Mesothelial cell of epicardium (in vitro differentiated cells): ENCODE measurements at places on chromosomes 3 and 15. TPM values are rescaled to one million over a fixed set of nuclear protein-coding genes. Genes with fewer than 3 reads are reported as not detected.

DNA sequence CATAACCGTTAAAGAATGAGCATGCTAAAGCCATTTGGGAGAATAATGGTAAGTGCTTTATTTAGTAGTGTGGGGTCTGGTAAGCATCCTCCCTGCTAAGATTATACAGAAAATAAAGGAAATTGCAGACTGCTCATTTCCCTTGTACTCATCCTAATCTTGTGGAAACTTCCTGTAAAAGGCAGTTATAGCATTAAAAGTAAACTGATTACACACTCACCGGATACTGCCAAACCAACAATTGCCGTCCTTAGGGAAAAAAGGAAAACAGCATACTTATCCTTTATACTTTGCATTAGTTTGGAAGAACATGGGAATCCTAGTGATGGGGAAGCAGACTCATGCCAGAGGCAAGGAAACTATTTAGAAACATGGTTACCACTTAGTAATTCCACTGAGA, 5.3 kb upstream of the SPRED1 start:
- no peak for DNase-seq

DNA sequence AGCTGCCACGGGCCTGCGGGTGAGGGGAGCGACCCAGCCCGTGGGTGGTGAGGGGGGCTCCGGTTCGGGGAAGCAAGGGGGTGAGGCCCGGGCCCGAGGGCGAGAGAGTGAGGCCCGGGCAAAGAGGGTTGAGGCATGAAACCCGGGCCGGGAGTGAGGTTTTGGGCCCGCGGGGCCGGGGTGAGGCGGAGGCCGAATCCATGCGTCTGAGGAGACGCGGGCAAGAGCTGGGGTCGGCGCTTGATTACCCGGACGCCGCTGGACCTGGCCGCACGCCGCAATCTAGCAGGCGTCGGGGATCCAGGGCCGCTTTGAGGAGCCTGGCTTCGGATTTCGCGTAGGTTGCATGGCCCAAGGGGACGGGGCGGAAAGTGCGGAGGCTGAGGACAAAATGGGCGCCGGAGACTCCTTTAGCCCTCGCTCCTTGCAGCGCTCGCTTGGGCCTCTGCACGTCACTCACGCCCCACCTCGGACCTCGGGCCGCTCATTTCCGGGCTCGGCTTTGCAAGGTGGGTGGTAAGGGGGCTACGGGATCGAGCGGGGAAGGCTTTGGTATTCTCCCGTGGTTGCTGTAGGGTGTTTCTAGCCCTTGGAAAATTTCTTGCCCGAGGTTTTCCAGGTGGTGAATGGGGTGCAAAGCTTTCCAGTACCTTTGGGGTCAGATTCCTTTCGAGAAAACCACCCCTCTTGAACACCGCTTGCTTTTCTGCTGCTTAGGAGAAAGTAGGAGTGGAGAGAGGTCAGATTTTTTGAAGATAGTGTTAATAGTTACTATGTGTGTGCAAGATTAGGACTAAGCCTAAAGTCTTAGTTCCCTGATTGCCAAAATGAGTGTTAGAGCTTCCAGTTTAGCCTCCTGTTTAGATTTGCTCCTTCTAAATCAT, 827 bp downstream of the SLC25A36 start:
- DNase-seq: peak; percentile 71

DNA sequence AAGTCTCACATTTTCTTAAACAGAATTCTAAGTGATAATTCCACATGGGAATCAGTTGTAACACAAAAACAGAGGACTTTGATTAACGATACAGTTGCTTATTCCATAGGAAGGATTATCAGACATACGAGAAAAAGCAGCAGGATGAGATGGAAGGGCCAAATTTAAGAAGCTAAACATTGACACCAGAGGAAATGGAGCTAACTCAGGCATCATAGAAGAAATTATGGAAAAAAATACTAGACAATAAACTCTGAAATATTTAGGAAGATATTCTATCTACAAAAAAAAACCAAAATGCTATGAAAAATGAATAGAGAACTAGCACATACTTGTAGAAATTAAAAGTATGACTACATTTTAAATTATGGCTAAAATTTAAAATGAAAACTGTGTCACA, 776.1 kb downstream of the ROBO1 start:
- DNase-seq: no peak

DNA sequence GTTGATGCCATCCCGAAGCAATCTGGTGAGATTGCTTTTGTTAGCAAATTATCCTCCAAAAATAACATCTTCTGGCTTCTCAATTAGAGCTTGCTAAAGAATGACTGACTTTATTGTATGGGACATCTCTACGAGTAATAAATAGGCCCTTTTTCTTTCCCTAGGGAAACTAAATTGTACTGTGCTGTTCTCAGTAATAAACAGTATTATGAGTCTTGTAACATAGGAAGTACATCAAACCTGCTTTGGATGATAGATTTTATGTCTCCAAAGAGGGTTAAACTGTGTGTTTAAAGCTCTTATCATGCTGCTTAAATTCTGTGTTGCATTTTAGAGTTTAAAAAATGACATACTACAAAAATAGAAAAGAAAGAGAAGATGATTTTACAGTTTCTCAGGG, 153.4 kb upstream of the THRB start:
- no peak for DNase-seq

GRCh38 chr3:71930056-71930991, 145.4 kb upstream of the PROK2 start:
- no peak for DNase-seq

DNA sequence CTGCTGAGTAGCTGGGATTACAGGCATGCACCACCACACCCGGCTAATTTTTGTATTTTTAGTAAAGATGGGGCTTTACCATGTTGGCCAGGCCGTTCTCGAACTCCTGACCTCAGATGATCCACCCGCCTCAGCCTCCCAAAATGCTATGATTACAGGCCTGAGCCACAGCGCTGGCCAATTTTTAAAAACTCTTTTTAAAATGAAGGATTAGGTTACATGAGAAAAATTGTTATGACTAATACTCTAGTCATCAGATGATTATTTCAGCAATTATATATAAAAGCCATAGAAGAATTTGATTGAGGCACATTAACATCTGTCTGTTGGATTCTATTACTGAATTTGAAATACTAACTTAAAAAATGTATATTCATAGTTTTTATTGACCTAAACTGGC, 134.1 kb upstream of the MNS1 start:
- no peak for DNase-seq

DNA sequence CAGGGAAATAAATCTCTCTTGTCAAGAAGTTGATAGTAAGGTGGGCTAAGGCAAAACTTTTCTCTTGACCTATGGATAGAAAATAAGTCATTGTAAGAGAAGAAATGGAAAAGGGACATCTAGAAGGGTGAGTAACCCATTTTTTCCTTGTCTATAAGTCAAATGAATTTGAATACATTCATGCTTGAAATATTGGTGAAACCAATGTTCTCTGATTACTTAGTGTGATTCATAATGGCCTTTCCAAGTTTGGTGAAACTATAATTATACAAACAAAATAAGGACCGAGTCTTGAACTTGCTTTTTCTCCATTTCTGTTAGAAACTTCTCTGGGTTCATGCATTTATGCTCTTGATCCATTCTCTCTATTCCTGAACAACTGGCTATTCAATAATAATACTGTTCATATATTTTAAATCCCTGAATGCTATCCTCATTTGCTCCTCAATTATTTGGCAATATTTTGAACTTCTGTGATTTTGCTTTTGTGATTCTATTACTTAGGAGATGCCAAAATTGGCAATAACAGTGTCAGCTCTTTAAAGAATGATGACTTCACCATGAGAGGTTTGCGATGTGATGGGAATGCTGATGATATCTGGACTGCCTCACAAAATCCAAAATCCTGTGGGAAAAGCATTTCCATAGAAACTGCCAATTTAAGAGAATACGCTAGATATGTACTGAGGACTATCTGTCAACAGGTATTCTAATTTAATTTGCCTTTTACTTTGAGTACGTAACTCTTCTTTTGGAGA, 12.3 kb downstream of the P2RY12 start:
- DNase-seq: no peak

DNA sequence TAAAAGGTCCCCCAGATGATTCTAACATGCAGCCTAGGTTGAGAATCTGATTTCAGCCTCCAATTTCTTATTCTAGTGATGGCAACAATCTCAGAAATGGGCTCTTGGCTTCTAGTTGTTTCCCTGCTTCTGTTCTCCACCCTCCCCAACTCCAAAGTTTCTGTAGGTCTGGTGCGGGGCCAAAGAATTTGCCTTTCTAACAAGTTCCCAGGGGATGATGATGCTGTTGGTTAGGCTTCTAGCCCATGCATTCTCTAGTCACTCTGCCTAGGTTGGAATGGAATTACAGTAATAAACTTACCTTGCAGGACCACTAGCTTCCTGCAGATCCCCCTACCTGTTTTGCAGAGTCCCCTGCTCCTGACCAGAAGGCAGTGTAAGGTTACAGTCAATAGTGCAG, 103.2 kb upstream of the PPP2R3A start:
- no peak for DNase-seq

GRCh38 chr3:129439226-129439816, 427 bp downstream of the MBD4 start:
- DNase-seq: peak; percentile 44

- DNase-seq: no peak
Measured at GRCh38 chr3:182450942-182451787, 342.1 kb upstream of the ATP11B start.

DNA sequence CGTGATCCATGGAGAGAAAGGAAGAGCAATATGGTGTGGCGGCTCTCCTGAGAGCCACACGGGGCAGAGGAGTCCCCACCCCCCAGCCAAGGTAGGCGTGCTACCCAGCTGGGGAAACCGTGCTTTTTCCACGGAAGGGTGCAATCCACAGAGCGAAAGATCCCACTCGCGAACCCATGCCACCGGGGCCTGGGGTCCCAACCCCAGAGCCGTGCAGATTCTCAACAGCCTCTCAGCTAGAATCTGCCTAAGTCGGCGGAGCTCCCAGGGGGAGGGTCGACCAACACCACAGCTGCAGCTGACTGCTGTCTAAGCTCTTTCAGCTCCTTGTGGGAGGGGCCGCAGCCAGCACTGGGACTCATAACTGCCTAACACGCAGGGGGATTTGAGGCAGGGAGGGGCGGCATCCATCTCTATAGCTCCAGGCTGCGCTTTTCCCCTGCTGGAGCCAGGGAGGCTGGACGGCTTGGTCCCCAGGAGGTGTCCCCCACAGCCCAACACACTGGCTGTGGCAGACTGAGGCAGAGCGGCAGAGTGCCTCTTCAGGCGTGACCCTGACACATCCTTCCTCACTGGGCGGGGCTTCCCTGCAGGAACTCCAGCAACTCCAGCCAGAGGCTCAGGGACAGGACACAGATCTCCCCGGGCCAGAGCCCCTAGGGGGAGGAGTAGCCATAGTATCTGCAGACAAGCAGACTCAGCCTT, 107.6 kb upstream of the ZBTB20 start:
- no peak for DNase-seq

GRCh38 chr3:22265403-22265802, 514.4 kb upstream of the ZNF385D start:
- DNase-seq: no peak

GRCh38 chr3:135497979-135498378, 467.5 kb upstream of the PPP2R3A start:
- DNase-seq: no peak

- DNase-seq: no peak
Measured at GRCh38 chr3:67601385-67601784, 53.0 kb downstream of the SUCLG2 start.

GRCh38 chr15:80780416-80781221, 1.4 kb downstream of the CEMIP start:
- peak; percentile 89 for DNase-seq

DNA sequence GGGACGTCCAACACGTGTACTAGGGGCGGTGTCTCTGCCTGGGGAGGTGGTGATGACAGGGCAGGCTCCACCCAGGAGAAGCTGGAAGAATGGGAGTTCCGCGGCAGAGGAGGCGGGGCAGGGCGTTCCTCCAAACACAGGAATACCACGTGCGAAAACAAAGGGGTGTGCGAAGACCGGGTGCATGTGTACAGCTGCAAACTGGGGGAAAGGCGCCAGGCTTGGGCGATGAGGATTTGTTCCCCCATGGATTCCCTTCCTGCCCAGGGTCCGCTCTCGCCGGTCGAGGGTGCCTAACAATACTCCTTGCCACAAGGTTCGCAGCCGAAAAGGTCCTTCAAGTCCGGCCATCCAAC, 500 bp upstream of the ZSCAN2 start:
- peak; percentile 63 for DNase-seq

- DNase-seq: no peak
Measured at GRCh38 chr3:29755416-29755815, 474.5 kb downstream of the RBMS3 start.

CYP1A1 gene
- total RNA-seq: 0.20 to 0.27 TPM in 2 of 3 replicates, not detected in the other

SCAMP5 gene
- total RNA-seq: 23.5 to 30.5 TPM (median 28.4 TPM) in 3 replicates

SUCNR1 gene
- total RNA-seq: 0.13 to 0.18 TPM (median 0.13 TPM) in 3 replicates

BNC1 gene
- total RNA-seq: 49.5 to 54.0 TPM (median 50.9 TPM) in 3 replicates

NAA50 gene
- 83.2 to 87.3 TPM (median 85.9 TPM) in 3 replicates for total RNA-seq

DNAJA4 gene
- total RNA-seq: 0.13 to 0.18 TPM in 2 of 3 replicates, not detected in the other

CCR9 gene
- not detected in 3 replicates for total RNA-seq

DLEC1 gene
- 1.3 to 1.8 TPM (median 1.4 TPM) in 3 replicates for total RNA-seq

GPR149 gene
- total RNA-seq: not detected in 3 replicates

ACAA1 gene
- total RNA-seq: 52.7 to 57.7 TPM (median 53.2 TPM) in 3 replicates

POLG gene
- 62.6 to 71.6 TPM (median 68.2 TPM) in 3 replicates for total RNA-seq

DOCK3 gene
- 21.0 to 21.6 TPM (median 21.4 TPM) in 3 replicates for total RNA-seq

PLSCR2 gene
- 0.31 TPM in 1 of 3 replicates, not detected in the others for total RNA-seq
